Renal pelvis (tissue), 12 donors: ENCODE measurements at places on chromosomes 7 and 10. TPM values are rescaled to one million over a fixed set of nuclear protein-coding genes. Genes with fewer than 3 reads are reported as not detected.

- peak; percentile 49 for DNase-seq
Measured at GRCh38 chr7:111763221-111763801, 201.0 kb upstream of the IMMP2L start.

DNA sequence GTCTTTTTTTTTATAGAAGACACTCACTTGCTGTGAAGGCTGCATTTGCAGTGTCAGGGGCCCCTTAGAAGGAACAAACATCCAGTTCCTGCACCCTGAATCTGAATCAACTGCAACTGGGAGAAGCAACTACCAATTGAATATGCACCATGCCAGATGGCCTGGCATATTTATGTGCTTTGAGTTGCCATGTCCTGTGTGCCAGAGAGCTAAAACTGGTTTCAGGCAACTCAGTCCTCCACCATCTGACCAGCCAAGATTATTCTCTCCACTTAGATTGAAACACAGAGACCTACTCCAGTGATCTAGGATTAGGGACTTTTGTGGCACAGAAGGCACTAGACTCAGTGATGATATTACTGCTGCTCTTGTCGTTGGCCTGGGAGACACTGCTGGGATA is 225.4 kb downstream of the HECW1 start:
- DNase-seq = no peak

DNA sequence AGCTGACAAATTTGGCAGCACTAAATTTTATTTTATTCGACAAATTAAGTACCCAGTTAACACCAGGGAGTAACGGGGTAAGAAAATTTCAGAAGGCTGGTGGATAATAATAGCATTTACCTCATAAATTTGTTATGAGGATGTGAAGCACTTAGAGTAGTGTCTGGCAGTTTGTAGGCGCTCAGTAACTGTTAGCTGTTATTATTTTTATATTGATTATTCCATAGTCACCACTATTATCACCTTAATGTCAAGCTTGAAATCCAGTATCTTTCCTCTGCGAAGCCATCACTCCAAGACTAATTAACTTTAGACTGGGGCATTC is 563 bp upstream of the COA1 start:
- DNase-seq = no peak

DNA sequence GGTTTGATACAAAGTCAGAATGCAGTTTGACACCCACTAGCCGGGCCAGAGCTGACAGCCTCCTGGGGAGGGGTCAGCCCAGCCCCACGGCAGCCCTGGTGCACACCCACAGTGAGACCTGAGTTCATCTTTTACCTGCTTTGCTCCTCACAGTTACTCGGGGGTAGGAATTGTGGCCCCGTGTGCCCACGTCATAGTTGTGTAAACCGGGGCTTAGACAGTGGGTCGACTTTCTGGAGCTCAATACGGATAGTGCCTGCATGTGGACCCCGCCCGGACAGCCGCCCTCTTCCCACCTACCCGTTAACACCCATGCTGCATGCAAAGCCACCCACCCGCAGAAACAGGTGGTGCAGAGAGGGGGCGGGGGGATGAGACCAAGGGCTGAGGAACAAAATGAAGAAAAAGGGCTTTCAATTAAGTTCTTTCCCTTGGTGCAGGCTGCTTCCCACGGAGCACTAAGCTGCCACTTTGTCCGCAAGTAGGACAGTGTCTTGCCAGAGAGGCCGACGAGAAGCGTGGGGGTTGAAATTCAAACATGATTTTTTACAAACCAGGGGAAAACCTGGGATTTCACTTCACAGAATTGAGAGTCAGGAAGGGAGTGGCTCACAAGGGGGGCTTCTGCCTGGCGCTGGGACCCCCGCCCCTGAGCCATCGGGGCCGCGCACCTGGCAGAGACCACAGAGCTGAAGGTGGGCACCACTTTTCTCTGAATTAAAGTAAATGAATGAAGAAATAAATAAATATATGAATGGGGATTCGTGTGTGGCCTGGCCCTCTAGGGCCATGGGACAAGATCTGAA is 24.6 kb upstream of the FOXL3 start:
- DNase-seq = no peak

DNA sequence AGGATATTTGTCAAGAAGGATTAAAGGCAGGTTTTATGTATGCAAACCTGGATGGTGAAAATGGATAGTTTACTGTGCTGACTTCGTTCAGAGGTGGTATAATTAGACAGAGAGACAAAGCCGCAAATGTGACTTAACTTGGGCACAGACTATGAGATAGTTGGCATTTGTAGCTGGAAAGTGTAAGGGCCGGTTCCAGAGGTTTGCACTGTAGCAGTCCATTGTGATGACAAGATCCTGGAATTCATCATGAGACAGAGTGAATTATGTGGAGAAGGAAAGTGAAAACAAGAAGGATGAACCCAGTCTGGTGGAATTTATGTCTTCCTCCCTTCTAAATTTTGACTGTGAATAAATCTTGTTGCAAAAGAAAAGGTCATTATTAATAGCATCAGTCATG is 139.0 kb downstream of the CNTNAP2 start:
- DNase-seq = no peak

DNA sequence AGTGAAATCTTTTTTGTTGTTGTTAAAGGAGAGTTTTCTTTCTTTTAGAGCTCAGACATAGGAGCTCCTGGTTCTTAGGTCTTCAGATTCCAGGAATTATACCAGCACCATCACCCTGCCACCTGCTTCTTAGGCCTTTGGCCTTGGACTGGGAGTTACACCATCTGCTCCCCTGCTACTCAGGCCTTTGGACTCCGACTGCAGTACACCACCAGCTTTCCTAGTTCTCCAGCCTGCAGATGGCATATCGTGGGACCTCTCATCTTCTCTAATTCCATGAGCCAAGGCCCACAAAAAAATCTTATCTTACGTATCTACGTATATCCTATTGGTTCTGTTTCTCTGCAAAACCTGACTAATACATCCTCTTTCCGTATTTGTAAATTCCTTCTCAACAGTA is 5.1 kb upstream of the TACC2 start:
- no peak for DNase-seq

GRCh38 chr10:133024704-133025557 is 62.8 kb upstream of the ADGRA1 start:
- no peak for DNase-seq

- DNase-seq = no peak
Measured at GRCh38 chr7:42274053-42274452, 37.0 kb upstream of the GLI3 start.

GRCh38 chr7:12458520-12459131 is 55.0 kb upstream of the VWDE start:
- peak; percentile 31 for DNase-seq

DNA sequence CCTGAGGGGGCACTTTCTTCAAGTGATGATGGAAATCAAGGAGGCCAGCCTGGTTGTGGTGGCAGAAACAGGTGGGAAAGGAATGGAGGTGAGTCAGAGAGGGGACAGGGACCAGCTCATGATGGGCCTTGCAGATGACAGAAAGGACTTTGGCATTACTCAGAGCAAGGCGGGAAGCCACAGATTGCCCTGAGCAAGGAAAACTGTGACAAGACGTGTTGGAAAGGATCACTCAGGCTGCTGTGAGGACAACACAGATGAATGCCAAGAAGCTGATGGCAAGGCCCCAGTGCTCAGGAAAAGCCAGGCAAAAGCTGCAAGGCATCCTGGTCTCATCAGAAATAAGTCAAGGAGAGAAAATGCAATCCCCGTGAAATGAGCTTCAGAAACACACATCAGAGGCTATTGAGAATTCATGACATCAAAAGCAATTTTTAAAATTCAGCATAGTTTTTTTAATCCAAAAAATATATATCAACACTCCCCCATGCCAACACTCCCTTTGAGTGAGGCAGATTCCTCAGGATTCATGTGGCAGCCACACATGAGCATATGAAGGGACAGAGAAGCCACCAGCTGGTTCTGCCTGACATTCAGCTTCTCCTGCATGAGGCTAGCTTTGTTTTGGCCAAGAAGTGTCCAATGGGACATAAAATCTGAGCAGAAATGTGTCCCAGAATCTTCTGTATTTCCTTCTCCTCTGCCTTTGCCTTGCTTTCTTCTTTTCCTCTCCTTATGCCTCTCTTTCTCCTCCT is 244.5 kb upstream of the MYO3A start:
- no peak for DNase-seq

- no peak for DNase-seq
Measured at GRCh38 chr7:130303551-130303950, 10.6 kb downstream of the CPA4 start.

- DNase-seq = no peak
Measured at GRCh38 chr7:139908792-139909191, 79.7 kb downstream of the TBXAS1 start.

- no peak for DNase-seq
Measured at GRCh38 chr10:124520558-124521428, 59.2 kb downstream of the LHPP start.

- DNase-seq = no peak
Measured at GRCh38 chr10:63522995-63523394, 1.8 kb downstream of the REEP3 start.

DNA sequence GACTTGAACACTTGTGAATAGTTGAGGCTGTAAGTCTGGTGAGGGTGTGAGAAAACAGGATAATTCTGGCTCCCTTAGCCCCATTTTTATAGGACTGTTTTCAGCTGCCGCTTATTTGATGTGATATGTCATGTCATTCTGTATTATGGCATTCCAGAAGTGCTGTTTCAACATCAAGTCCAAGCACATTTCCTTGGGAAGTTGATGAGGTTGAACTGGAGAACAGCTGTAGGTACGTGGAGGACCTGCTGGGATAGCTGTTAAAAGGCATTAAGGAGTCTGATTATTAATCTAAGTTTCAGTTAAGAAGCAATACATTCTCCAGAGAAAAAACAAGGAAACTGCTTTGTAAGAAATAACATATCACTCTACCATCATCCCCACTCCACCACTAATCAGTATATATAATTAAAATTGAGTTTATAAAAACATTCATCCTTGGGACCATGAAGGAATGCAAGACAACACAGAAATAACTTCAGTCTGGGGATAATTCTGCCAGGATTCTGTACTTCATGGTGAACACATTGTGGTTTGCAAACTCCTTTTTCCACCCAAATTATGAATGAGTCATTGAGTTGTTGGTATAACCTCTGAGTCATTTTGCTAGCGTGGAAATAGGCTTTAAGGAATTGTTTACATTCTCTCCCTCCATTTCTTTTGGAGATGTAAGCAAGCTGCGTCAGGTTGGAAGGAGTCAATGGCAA is 39.9 kb upstream of the TMEM229A start:
- DNase-seq = no peak

- DNase-seq = no peak
Measured at GRCh38 chr7:17631061-17631460, 309.2 kb downstream of the SNX13 start.

GRCh38 chr10:3393958-3394357 is 221.4 kb upstream of the PITRM1 start:
- no peak for DNase-seq

- no peak for DNase-seq
Measured at GRCh38 chr7:85669225-85669624, 482.4 kb upstream of the SEMA3D start.

DNA sequence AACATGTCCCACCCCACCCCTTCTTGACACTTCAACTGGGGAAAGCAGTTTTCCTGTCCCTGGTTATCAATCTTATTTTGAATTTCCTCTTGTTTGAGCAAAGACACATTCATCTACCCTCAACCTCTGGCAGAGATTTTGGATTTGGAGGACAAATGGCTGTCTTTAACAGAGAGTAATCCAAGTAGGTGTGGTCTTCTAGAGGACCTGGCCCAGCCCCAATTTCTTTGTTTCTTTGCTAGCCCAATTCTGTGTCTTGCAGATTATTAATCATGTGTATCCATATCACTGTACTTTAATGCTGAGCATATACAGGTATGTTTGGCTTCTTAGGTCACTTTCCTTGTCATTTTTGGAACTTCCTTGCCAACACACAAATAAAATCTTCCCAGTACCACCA is 58.8 kb upstream of the ADCY1 start:
- no peak for DNase-seq

- no peak for DNase-seq
Measured at GRCh38 chr7:142669074-142669654, 80.1 kb upstream of the PRSS1 start.

- peak; percentile 76 for DNase-seq
Measured at GRCh38 chr10:80414142-80414895, 6.0 kb downstream of the PRXL2A start.

- DNase-seq = no peak
Measured at GRCh38 chr7:137950263-137950621, 51.6 kb downstream of the CREB3L2 start.

DNA sequence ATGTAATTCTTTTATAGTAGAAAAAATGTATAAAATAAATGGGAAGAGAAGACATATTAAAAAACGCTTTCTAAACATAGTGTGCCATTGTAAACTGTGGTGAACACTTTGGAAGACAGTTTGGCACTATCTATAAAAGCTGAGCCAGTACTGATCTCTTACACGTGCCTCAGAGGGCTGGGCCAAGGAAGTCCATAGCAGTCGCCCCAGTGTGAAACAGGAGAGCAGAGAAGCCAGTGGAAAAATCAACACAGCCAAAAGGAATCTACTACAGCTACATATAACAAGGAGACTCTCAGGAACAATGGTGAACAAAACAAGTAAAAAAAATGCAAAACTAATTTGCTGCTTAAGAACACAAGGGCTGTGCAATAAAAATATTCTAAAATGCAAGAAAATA is 20.6 kb downstream of the SEPHS1 start:
- no peak for DNase-seq

Gene EBF3
- 1.6 TPM for polyA plus RNA-seq

Gene PTER
- polyA plus RNA-seq = 22.5 TPM

Gene RNF148
- 0.27 TPM for polyA plus RNA-seq

Gene ERVW-1
- polyA plus RNA-seq = 3.0 TPM

Gene LIPK
- polyA plus RNA-seq = not detected

Gene ADCY1
- polyA plus RNA-seq = 3.8 TPM

Gene FFAR4
- not detected for polyA plus RNA-seq

Gene CRCP
- 25.3 TPM for polyA plus RNA-seq

Gene GDF10
- 1.4 TPM for polyA plus RNA-seq

Gene PIK3AP1
- polyA plus RNA-seq = 4.2 TPM

Gene OR2A5
- 0.36 TPM for polyA plus RNA-seq

Gene IQUB
- polyA plus RNA-seq = 4.4 TPM

Gene CPN1
- polyA plus RNA-seq = 3.8 TPM
